ENCODE measurements at places on chromosomes 4 and X.

- DNase-seq = no peak
Measured at GRCh38 chr4:26331380-26331950, 10.7 kb downstream of the RBPJ start.

DNA sequence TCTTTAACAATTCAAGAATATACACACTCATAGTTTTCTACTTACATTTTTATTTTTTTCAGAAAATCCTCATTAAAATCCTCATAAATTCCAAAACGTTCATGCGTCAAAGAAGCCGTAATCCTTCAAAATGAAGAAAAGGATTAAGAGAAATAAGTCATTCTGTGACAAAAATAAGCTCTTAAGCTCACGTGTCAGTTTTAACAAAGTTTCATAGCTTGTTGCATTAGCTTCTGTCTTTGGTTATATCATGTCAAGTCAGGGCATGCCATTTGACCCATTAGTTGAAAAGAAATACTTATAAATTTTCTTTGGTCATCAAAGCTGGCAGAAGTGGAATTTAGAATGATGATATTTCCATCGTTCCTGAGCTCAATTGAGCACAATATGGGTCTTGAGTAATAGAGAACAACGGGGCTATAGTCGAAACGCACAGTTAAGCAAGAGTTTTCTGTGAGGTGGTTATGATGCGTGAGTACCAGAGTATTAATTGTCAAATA is 185.2 kb upstream of the CTSO start:
- no peak for DNase-seq

GRCh38 chr4:89287945-89288344 is 19.7 kb downstream of the GPRIN3 start:
- DNase-seq = no peak

GRCh38 chr4:147578051-147578476 is 39.1 kb upstream of the TMEM184C start:
- DNase-seq = no peak

DNA sequence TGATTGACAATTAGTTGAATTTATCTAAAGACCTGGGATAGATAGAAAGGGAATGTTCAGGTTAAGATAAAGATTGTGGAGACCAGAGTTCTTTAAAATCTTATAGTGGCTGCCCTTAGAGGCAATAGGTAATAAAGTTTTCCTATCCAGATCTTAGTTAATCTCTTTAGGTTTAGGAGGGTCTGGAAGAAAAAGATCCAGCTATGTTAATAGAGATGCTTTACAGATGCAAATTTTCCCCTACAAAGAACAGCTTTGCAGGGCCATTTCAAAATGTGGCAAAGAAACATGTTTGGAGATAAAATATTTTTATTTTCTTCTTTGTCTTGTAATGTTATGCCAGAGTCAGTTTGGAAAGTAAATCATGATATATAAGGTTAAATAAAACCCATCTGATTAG is 54.1 kb upstream of the CHIC1 start:
- DNase-seq = no peak

GRCh38 chr4:8341691-8342090 is 72.1 kb downstream of the HTRA3 start:
- DNase-seq = no peak

- DNase-seq = no peak
Measured at GRCh38 chr4:177413076-177413475, 29.2 kb downstream of the AGA start.

- no peak for DNase-seq
Measured at GRCh38 chr4:158729716-158730559, 6.7 kb upstream of the PPID start.

GRCh38 chrX:1899841-1900240 is 285.0 kb downstream of the ASMT start:
- no peak for DNase-seq

DNA sequence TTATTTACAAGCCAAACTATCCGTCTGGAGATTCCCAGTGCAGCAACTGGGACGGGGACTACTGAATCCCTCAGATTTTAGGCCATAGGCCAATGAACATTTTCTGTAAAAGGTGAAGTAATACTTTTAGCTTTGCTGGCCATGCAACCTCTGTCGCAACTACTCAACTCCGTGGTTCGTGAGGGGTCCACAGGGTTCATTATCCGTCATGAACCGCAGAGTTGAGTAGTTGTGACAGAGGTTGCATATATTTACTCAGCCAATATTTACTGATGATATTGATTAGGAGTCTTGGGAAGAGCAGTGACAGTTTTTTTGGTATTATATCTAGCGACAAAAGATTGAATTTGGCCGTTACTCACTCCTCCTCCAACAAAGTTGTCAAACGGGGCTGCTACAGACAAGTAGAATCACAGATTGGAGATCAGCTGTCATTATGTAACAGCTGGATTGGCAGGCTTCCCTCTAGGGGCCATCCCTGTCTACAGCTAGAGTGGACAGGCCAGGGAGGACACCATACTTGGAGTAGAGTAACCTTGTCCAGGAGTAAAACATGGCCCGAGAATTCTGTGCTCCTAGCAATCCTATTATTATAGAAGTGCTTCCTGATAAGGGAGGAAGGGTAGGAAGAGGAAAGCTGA is 37.2 kb upstream of the CD38 start:
- no peak for DNase-seq

DNA sequence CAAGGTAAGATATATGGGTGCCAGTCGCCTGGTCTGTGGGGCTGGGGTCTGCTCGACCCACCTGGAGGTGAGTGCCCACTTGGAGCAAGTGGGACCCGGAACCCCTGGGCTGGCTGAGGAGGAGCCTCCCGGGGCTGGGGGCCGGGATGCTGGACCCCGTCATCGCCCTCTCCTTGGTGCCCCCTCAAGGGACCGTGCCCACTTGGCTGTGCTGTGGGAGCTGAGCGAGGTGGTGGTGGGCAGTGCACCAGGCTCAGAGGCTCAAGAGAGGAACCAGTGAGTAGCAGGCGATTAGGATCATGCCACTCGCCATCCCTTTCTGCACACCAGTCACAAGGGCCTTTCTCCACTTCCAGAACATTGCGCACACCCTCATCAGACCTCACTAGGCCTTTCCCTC is 203.8 kb upstream of the PSAPL1 start:
- DNase-seq = no peak

- no peak for DNase-seq
Measured at GRCh38 chrX:17579026-17579425, 158.3 kb upstream of the SCML1 start.

DNA sequence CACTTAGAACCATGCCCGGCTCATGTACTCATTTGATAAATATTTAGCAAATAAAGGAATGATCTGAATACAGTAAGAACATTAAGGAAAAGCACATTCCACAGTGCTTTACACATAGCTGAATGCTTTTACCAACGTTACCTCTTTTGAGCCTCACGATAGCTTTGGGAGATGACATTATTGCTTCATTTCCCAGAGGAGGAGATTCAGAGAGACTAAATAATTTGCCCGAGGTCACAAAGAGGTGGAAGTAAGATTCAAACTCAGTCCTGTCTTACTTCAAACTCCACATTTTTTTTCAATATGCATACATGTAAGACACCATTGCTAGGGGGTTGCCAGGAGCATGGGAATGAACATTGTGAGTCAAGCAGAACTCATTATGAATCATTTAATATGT is 538.5 kb downstream of the BCOR start:
- DNase-seq = no peak

GRCh38 chr4:8048856-8049676 is 109.4 kb upstream of the AFAP1 start:
- DNase-seq = no peak

- DNase-seq = no peak
Measured at GRCh38 chr4:76308548-76308947, 2.0 kb downstream of the STBD1 start.

GRCh38 chr4:144709793-144710525 is 64.0 kb downstream of the HHIP start:
- DNase-seq = no peak

DNA sequence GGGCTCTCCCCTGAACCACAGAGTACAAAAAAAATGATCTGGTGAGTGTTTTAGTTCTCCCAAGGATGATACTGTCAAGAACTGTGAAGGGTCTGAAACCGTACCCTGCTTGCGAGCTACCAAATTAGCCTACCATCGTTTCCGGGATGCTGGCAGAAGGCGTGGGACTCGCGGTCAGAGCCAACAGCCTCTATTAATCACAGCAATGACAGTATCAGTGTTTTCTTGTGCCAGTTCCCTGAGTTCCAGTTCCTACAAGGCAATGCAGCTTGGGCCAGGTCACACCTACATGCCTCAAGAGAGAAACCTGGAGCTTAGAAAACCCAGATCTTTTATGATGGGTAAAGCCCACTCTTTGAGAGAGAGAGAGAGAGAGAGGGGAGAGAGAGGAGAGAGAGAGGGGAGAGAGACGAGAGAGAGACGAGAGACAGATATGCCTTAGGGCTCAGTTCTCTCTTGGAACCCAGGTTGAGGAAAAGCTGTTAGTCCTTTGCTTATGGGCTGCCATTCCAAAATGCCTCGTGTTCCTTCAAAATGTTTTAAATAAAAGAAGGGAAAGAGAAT is 327.8 kb downstream of the ARHGAP10 start:
- DNase-seq = no peak

GRCh38 chrX:29962061-29962460 is 253.3 kb upstream of the MAGEB2 start:
- DNase-seq = no peak

DNA sequence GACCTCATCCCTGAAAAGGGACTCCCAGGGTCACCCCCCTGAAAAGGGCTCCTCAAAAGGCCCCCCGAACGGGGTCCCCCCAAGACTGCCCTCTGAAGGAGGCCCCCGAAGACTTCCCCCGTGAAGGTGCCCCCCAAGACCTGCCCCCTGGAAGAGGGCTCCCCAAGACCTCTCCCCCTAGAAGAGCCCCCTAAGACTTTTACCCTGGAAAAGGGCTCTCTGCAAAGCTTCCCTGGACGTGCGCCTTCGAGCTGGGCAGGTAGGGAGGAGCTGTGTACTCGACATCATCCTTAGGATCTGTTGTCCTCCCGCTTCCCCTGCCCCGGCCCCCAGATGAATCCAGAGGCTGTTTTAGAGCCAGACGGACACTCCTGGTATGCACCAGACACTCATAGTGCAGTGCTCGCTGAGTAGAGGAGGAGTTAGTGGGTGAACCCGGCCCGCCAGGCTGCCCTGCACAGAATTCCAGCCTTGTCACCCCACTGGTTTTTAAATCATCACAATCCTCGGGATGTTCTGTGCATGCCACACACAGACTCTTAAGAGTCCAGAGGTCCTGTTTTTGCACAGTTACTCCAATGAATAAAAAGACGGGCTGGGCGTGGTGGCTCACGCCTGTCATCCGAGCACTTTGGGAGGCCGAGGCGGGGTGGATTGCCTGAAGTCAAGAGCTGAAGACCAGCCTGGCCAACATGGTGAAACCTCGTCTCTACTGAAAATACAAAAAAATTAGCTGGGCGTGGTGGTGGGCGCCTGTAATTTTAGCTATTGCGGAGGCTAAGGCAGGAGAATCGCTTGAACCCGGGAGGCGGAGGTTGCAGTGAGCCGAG is 5.7 kb upstream of the SLC25A6 start:
- DNase-seq = no peak

GRCh38 chr4:66351761-66352160 is 681.5 kb upstream of the EPHA5 start:
- DNase-seq = no peak

DNA sequence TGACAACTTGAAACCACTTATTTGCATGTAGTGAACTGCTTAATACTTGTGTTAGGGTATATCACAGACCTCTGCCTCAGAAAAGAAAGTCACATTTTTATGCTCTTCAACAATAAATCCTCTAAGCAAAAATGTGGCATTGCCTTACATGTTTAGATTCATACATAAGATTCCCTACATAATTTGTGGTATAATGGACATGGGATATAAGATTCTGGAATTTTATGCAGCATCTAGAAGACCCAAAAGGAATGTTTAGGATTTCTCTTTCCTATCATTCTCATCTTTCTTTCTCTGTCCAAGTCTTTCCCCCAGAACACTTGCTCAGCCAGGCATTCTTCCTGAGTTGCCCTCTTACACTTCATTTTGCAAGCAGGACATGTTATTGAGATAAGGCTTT is 37.7 kb upstream of the TET2 start:
- DNase-seq = no peak

DNA sequence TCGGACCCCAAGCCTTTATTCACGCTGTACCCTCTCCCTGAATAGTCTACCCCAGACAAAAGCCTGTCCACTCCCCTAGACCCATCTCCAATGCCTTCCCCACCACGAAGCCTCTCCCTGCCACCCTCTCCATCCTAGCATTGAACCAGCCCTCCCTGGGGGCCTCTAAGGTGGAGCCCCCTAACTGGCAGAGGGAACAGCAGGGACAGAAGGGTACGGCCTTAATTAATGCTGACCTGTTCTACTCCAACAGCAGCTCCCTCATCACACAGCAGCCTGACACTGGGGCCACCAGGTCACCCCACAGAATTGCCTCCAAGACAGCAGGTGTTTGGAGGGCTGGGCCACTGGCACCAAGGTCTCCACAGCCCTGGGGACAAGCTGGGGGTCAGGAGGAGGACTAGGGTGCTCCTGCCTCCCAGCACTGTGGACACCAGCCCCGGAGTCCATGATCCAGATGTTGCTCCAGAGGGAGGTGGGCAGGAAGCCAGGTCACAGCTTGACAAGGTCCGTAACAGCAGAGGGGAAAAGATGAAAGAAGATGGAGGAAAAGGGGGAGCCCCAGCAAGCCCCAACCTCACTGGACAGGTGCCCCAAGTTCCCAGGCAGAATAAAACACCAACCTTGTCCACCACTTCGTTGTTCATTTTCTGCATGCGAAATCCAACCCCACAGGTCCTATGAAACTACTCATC is 3.7 kb downstream of the CRMP1 start:
- no peak for DNase-seq

DNA sequence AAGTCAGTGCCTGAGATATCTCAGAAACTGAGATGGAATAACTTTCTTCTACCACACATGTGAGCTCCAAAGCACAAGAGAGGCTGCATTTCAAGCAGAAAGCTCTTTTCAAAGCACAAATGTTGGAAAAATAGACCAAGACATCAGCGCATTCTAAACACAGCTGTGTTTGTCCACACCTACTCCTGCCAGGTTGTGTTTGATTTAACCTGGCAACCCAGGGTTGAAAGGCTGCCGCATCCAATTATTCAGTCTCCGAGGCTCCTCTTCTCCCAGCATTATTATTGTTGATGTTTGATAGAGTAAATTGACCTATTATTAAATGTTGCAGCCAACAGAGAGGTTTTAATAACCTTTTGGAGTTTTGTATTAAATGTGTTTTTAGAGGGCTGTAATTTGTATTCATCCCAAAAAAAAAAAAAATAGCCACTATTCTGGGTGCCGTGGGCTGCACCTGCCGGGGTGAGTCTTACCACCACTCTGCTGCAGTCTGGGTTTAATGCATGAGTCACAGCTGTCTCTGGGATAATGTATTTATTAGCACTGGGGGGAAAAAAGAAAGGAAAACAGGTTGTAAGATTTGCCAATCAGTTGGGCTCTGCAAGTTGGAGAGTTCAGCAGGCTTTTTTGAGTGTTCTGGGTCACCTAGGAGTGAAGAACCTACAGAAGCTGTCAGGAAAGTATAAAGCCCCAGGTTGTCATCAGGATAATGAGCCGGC is 105.2 kb upstream of the NOCT start:
- DNase-seq = no peak

GRCh38 chr4:104901438-104901837 is 245.2 kb upstream of the TET2 start:
- no peak for DNase-seq
